Erythroblast (primary cell): ENCODE measurements at places on chromosomes 7 and 10.

DNA sequence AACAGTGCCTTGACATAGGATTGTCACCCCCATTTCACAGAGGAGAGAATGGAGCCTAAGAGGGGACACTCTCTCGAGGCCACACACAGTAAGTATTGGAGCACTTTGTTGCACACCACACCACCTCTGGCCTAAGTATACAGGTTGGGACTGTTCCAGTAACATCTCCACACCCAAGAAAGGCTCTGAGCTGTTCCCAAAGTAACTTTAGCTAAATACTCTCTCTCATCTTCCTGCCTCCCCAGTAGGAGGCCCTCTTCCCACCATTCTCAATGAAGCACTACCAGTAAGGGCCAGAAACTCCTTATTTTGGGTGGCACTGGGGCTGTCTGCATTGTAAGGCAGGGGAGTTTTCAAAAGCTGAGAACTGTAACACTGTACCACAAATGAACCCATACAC, 189.5 kb downstream of the ZNF438 start:
- DNase-seq: no peak

- no peak for DNase-seq
Measured at GRCh38 chr7:53002389-53002788, 33.0 kb upstream of the POM121L12 start.

- no peak for DNase-seq
Measured at GRCh38 chr10:96641396-96642295, 54.8 kb upstream of the TM9SF3 start.

GRCh38 chr7:41977151-41977651, 259.8 kb downstream of the GLI3 start:
- peak; percentile 7 for DNase-seq

- DNase-seq: no peak
Measured at GRCh38 chr7:29115753-29116152, 30.6 kb downstream of the CPVL start.

DNA sequence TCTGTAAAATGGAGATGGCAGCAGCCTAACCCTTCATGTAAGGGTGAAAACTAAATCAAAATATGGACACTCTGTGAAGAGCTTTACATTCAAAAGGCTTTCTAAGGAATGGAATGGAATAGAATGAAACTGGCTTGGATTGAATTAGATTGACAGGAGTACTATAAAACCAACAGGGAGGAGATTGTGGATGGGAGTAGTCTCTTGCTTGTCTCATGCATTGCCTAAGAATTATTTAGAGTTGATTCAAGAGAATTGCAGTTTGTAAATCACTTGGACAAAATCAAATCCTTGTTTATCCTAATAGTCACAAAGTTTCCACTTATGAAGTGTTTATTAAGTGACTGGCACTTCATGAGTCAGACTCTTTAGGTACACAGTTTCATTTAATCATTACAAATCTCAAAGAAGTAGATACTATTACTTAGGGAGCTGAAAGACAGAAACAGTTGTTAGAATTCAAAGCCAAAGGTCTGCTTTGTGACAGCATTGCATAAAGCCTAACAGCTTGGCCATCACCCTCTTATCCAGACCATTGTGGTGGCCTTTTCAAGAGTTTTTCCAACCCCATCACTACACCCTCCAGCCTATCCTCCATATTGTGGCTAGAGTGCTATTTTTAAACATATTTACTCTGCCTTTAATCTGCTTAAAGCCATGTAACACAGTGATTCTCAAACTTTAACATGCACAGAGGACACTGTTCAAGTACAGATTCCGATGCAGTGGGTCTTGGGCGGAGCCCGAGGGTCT, 91.9 kb upstream of the GHITM start:
- DNase-seq: no peak

GRCh38 chr7:40535678-40536077, 400.9 kb downstream of the SUGCT start:
- DNase-seq: no peak

DNA sequence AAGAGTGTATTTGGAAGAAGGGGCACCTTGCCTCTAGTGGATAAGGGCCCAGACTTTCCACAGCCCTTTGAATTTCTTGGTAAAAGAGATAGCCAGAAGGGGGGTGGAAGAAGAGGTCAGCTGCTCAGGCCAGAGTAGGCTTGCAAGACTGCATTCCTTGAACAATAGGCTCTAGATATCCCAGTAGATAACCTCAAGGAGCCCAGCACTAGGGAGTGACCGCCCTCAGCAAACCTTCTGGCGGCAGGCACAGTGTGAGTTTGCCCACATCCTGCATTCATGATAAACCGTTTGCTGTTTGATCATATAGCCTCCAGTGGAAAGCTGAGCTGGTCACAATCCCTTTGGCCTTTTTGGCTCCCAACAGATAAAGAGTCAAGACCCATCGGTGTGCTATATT, 70.5 kb downstream of the NPY start:
- DNase-seq: no peak

DNA sequence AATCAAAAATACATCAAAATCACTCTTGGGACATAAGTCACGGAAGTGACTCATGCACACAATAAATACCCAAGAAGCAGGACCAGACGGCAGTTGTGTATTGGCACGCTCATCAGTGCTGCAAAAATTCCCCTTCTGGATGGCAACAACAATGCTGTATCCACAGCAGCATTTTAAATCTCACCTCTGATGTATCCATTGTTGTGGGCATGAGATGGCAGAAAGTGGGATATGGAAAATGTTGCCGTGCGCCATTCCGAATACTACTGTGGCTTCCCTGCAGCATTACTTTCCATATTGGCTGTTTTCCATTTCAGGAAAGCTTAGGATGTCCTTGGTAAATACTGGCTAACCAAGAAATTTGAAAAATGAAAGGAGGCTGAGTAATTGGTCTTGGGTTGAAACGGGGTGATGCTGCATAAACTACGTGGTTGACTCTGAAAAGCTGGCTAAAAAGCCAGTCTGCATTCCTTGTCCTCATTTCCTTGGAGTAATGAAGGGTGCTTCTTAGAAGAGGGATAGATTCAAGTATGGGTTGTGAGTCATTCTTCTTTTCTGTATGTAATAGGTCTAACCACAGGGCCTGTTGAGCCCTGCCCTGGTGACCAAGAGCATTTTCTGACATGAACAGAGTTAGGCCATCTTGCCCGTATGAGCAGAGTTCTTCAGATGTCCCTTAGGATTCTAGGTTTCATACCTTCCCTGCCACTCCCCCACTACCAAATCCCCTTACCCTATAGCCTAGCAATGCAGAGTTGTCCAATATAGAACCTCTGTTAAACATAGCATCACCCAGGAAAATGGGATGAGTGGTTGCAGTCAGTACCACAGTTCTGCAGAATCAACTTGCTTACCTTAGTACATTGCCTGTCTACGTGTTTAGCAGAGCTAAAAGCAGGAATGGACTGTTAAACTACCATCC, 36.3 kb upstream of the TOMM7 start:
- DNase-seq: no peak

- no peak for DNase-seq
Measured at GRCh38 chr10:6770846-6771245, 190.8 kb upstream of the PRKCQ start.
